CD14-positive monocyte (primary cell): ENCODE measurements at places on chromosomes 11 and 22.

DNA sequence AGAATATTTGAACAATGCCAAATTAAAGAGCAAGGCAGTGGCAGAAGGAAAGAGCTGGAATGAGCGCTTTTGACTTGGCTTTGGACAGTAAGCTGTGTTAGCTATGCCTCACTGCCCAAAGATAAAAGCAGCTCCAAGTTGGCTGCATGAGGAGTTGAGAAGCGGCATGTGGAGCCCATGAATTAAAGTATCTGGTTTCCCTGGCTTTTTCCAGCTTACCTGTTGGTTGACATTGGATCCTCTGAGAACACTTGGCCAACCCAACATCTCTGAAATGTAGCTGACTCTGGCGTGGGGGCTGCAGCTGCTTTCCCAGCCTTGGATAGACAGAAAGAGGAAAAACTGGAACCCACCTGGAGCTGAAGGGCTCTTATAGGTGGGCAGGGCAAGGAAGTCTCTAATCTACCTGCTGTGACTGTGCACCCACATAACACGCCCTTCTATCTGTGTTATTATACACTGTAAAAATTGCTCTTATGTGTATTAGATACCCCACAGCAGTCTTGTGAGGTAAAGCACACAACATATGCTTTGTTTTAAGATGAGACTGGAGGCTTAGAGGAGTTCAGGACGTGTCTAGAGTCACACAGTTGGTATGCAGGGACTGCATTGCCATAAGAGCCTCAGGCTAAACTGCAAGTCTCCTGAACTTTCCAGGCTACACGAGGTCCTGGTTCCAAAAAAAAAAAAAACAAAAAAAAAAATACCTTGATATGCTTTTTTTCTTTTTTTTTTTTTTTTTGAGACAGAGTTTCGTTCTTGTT is 5.8 kb downstream of the UBASH3B start:
- DNase-seq: no peak

DNA sequence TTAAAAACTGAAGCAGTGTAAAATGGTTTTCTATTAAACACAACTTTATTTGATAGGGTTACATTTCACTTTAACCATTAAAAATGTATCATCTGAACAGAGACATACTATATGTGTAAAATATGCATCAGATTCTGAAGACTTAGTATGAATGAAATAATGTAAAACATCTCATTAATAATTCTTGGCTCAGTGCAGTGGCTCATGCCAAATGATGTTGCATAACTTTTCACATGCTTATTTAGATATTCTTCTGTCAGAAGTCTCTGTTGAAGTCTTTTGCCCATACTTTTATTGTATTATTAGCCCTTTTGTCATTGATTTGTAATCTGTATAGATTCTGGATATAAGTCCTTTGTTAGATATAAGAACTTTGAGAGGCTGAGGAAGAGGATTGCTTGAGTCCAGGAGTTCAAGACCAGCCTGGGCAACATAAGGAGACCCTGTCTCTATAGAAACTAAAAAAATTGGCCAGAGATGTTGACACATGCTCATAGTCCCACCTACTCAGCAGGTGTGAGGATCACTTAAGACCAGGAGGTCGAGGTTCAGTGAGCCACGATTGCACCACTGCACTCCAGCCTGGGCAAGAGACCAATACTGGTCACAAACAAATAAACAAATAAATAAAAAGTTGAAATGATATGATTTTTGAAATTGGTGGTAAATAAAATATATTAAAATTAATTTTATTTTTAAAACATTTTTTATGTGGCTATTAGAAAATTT is 73.8 kb upstream of the PARVA start:
- no peak for DNase-seq

DNA sequence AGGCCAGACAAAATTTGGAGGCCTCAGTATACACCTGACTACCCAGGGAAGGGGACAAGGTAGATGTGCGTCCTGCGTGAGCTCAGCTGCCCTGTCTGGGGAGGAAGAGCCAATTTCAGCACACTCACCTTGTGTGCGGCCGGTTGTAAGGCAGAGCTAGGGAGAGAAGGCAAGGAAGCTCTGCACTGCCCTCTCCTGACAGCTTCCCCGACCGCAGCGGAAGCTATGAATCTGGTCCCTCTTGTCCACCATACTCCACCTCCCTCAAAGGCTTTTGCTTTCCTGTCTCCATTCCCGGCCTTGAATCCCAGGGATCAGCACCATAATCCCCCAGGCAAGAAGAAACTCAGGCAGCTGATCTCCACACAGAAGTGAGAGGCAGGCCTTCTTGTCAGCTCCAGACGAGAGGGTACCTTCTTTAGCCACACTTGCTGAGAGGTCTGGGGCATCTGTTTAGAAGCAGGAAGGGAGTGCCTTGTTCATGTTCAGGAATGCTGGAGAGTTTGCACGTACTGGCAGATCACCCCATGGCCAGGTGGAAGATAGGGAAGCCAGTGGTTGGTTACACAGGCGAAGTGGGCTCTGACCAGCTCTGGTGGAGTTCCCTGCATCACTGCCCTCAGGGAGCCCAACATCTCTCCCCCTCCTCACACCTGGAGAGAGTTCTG is 62.5 kb downstream of the FEZ1 start:
- DNase-seq: no peak

DNA sequence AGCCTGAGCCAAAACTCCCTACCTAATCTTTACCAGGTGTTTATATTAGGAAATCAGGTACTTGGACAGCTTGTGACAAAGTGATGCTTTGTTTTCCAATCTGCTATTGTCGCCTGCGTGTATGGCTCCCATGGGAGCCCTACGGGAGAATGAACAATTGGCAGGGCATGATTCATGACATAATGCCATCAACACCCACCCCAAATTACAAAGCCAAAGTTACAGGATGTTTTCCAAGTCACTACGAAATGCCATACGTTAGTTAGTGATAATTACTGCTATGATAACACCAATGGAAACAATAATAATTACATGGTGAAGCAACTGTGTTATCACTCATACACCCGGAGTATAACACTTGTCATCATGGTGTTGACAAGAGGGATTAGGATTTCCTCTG is 226.4 kb downstream of the FAM181B start:
- no peak for DNase-seq

DNA sequence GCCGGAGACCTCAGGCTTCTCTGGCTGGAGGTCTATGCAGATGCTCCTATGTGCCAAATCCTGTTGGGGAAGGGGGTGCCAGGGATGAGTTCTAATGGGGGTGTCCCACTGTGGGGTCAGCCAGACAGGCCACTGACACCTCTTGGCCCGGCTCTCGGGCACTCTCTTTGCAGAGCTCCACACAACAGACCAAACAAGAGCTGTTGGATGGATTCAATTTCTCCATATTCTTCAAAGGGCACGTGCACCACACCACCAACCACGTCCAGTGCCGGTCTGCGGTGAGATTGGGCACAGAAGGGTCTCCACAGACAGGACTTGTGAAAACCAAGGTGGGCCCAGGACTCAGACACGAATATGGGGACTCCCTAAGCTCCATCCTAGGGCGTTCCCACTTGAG is 2.2 kb upstream of the RGL4 start:
- DNase-seq: no peak

- DNase-seq: no peak
Observed at GRCh38 chr11:74949753-74950137, 679 bp downstream of the SPCS2 start.

GRCh38 chr11:69636512-69637197 is 4.3 kb upstream of the CCND1 start:
- no peak for DNase-seq

DNA sequence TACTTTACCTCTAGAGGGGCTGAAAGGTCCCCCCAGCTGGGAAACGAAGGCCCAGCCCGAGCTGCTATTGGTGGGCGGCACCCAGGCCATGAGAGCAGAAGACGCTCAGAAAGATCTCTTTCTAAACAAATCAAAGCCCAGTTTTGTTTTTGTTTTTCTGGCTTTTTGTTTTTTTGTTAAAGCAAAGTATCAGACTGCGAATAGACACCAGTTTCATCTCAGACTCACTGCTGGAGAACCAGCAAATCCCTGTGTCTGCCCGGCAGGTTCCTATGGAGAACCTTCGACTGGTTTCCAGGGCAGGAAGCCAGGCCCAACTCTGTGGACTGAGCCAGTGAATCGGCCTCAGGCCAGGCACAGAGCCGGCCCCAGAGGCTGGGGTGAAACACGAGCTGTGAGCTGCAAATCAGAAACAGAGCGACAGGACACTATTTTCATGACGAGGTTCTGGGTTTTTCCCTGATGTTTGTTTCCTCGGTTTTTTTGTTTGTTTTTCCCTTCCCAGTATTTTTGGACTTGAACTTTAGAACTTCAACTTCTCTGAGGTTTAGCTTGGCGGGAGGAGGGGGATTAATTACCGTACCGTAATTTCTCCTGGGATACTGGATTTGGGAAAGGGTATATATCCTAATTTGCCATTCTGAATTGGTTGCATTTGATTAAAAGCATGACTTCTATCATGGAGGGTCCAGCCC is 16.0 kb upstream of the B4GALNT4 start:
- DNase-seq: no peak

GRCh38 chr11:19853016-19853415 is 140.4 kb downstream of the NAV2 start:
- DNase-seq: no peak

DNA sequence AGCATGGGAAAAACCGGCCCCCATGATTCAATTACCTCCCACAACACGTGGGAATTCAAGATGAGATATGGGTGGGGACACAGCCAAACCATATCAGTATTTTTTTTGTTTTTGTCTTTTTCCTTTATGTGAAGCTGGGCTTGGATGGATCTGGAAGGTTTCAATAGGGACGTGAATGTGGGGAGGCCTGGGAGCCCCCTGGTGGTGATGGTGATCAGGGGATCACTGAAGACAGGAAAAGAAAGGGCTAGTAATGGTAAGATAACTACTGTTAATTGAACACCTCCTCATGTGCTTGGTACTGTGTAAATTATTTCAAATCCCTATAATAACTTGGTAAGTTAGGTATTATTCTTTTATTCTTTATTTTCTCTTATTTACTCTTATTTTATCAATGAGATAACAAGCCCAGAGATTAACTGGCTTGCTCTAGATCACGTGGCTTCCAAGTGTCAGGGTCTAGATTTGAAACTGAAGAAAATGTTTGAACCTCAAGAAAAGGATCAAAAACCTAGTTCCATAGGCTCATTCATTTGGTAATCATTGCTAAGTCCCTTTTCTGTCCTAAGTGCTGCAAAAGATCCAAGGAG is 364.2 kb downstream of the TENM4 start:
- DNase-seq: peak; percentile 4
